Pulmonary artery endothelial cell (primary cell): ENCODE measurements at places on chromosomes 3 and 15.

DNA sequence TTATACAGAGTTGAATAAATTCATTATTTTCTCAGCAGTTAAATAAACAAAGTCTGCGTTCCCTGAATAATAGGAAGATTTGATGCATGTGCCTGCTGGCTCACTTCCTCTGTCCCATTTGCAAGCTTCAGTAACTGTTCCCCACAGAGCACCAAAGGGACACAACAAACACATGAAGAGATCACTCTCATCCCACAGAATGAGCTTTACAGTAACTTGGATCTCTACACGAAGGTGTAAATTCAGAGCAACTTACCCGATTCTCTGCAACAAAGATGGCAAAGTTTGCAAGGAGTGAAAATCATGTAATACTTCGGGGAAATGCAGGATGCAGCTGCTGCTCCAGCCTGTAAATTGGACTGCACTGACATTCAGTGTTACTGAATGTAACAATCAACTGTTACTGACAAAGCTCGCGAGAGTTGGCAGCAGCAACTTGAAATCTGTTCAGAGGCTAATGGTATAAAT, at the start of gene BCHE:
Gene BCHE, minus strand, starts transcription at position 366 of the 468 bp plus-strand sequence. CDS start 6,390 bp downstream, outside the sequence.
- DNase-seq: no peak

- no peak for DNase-seq
Measured at GRCh38 chr3:169122416-169122815, 541.1 kb downstream of the MECOM start.

DNA sequence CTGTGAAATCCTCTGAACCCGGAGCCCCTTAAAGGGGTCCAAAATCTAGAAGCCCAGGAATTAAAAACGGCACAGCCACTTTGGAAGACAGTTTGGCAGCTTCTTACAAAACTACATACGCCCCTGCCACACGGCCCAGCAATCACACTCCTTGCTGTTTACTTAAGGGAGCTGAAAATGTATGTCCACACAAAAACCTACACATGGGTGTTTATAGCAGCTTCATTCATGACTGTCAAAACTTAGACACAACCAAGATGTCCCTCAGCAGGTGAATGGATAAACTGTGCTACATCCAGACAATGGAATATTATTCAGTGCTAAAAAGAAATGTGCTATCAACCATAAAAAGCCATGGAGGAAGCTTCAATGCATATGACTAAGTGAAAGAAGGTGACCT, 162.5 kb downstream of the NUP210 start:
- no peak for DNase-seq

DNA sequence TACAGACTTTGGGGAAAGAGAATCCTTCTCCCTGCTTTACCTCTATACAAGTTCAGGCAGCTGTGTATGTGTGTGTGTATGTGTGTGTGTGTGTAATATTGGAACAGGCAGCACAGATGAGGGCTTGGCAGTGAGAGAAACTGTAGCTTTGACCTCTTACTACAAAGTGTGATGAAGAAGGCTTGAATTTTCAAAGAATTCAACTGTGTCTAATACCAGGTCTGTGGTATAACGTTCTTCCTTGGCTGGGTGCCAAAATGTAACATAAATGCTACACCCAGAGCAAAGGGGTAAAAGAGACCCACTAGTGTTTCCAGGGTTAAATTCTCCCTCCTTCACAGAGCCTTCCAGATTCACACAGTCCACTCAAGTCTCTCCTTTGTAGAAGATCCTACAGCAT, 51.1 kb downstream of the CHST2 start:
- DNase-seq: no peak

DNA sequence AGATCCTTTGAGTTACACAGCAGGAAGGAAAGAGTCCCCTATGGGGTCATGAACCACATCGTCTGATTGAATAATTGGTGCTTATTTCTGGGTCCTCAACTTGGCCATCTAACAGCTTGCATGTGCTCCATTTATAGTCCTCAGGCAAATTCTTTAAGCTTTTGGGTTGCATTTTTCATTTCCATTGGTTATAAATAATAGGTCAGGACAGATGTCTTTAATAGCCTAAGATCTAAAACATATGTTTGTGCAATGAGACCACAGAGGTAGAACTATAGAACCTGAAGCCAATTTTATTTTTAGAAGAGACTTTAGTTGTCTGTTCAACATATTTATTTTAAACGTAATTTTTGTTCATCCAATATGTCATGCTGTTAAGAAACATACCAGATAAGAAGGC, 43.2 kb downstream of the CD200R1L start:
- no peak for DNase-seq
